NCI-H2081 treated with DMSO at 0.1 percent for 48 hours (cell line): ENCODE measurements at places on chromosomes 4 and X.
A peak's percentile ranks its signal among the peaks of the same experiment; 100 is the strongest.

DNA sequence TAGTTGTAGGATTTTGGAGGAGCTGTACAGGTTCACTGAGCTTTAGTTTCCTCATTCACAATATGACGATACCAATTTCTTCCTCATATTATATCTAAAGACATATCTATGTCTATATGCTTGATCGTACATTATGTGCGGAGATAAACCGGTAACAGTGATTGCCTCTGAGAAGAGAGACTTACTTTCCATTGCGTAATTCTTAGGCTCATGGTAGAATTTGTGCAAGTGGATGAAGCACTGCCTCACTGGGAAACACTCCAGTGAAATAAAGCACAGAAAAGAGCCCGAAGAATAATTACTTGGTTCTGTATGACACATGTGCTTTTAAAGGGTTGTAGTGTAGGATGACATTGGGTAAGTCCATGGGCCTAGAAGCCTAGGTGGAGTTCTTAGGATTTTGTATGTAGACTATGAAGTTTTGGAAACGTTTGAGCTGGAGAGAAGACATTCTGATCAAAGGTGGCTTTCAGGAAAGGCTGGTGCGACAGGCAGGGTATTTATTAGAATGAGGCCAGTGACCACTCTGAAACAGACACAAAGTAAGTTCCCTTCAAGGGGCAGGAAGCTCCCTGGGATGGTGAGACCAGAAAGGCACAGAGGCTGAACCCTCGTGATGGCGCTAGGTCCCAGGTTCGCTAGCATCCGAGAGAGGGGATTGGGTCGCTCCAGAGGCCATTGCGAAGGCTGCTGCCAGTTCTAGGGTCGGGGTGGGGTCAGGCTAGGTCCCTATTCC is 649 bp upstream of the VBP1 start:
- DNase-seq: no peak

- no peak for DNase-seq
These were observed 39.3 kb downstream of the NSUN7 start for GRCh38 chr4:40789031-40789430.

DNA sequence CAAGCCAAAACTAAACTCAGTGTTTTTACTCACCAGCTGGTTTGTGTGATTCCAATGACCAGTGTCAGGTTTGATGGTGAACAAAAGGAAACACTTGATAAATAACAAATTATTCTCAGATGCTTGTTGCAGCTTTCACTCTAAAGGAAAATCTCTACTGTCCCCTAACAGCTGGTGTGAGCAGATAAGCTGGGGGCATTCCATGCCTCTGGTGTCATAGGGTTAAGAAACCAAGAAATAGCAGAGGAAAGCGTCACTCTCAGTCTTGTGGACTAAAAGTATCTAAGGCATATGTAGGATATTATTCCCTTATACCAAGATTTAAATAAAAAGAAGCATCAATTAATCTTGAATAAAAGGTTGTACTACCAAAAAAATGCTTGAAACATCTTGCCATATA is 24.3 kb downstream of the TRPC5 start:
- DNase-seq: no peak

DNA sequence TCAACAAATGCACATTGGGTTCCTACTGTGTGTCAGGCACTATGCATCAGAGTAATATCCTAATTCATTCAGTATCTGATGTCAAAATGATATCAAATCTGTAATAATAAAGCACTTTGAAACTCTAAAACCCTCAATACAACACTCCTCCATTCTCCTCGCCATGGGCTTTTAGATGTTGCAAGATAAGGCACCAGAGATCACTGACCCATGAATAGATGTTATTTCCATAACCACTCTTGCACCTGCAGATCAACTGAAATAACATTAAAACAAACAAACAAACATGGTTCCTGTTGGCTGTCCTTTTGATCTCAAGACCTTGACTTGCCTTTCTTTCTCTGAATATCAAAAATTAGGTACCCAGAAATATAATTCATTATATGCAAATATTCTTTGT is 100.2 kb downstream of the MAB21L2 start:
- no peak for DNase-seq

DNA sequence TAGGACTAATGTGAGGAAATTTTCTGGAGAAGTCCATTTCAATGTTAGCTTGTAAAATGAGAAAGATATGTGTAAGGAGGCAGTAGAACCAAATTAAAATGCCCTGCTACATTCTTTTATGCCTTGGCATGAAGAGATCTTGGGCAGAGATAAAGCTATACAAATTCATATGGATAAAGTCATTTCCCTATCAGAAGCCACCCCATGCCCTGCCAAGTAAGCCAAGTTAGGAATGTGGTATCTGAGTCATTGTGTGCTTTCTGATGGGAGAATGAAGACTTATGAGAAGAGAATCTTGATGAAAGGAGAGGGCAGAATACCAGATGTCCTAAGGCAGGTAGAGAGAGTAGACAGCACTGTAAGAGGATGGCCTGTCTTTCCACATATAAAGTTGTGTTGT is 83.7 kb downstream of the TEX13A start:
- no peak for DNase-seq

GRCh38 chr4:12319765-12320164 is 891.1 kb upstream of the HS3ST1 start:
- DNase-seq: no peak

DNA sequence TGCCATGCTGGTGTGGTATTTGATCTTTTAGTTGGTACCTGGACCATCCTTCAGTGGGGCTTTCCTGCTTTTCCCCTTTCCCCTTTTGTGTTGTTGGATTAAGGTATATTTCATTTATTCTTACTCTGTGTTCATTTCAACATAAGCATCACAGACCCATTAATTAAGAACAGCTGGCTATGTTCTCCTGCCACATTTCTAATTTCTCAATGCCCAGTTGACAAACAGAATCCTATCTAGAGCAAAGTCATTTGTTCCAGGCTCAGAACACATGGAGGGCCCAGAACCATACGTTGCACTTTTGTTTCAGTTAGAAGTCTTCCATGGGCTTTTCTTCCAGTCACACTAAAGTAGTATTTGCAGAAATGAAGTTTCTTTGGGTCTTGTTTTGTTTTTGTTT is 46.1 kb upstream of the EOLA2 start:
- DNase-seq: no peak

GRCh38 chr4:30402276-30402675 is 317.9 kb upstream of the PCDH7 start:
- no peak for DNase-seq

GRCh38 chr4:118957722-118958445 is 69.2 kb downstream of the SYNPO2 start:
- DNase-seq: no peak

GRCh38 chr4:7507381-7507780 is 72.7 kb upstream of the PSAPL1 start:
- no peak for DNase-seq

DNA sequence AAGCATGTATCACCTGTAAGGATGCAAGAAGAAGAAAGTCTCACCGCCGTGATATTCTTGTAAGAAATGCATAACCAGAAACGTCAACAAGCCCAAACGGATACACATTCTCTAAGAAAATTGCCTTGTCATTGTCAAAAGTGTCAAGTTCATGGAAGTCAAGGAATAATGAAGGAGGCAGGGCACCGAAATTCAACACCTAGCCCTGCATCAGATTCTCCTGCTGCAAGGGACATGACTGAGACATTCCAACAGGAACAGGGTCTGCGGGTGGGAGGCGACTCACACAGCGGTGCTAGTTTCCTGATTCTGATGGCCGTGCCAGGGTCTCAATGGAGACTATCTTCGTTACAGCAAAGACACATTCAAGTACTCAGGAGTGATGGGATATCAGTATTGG is 26.7 kb downstream of the IRF2 start:
- DNase-seq: no peak

GRCh38 chrX:39427906-39428305 is 626.6 kb downstream of the MID1IP1 start:
- DNase-seq: no peak

DNA sequence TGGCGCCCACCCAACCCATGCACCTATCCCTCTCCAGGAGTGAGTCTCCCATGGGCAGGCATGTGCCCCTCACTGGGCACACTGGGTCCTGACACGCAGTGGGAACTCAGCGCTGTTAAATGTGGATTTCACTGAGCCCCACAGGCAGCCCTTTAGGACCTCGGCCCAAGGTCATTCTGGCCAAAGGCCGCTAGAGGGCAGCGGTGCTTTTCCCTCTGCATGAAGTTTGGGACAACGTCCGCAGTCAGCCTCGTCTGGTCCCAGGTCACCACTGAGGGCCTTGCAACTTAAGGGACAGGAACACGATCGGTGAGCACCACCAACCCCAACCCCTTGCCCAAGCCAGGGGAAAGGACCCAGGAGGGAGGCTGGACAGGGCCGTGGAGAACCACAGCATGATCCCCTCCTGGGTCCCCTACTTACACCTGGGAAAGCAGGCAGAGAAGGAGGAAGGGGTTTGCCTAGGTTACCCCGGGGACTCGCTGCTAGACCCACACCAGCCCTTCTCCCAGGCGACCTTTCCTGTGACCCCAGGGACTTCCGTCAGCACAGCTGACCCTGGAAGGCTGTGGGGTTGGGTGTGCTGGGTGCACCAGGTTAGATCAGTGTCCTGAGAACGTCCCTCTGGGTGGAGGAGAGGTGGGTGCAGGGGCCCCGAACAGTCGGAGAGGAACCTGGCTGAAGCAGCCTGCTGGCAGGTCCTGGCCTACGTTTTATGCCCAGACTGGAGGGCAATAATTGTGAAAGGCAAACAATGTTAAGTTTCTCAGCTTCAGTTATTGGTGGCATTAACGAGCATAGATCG is 24.0 kb downstream of the CYTL1 start:
- no peak for DNase-seq

- no peak for DNase-seq
These were observed 152.3 kb upstream of the ANXA10 start for GRCh38 chr4:167939863-167940616.

DNA sequence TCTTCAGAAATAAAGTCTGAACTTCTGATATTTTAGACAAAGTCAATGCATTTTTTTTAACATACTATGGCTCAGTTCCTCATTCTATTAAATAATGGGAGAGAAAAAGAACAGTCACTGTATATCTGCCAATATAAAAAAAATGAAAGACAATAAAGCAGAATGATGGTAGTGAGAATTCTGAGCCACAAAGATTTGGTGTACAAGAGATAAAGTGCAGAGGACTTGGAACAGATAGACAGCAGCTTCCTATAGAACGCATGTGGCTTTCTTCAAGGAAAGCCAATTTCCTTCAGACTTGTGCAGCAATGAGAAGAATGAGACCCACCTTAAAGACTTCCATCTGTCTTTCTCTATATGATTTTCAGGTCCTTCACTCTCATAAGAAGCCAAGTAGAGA is 39.7 kb downstream of the RASGEF1B start:
- DNase-seq: no peak

- DNase-seq: peak; percentile 54
These were observed 130.2 kb downstream of the ENOX2 start for GRCh38 chrX:130772776-130773143.

GRCh38 chr4:135185256-135185655 is 983.7 kb upstream of the PABPC4L start:
- DNase-seq: no peak
